Caki2 (cell line): ENCODE measurements at places on chromosomes 2 and 18.

- no peak for DNase-seq
Measured at GRCh38 chr2:150295544-150295943, 191.9 kb downstream of the RND3 start.

DNA sequence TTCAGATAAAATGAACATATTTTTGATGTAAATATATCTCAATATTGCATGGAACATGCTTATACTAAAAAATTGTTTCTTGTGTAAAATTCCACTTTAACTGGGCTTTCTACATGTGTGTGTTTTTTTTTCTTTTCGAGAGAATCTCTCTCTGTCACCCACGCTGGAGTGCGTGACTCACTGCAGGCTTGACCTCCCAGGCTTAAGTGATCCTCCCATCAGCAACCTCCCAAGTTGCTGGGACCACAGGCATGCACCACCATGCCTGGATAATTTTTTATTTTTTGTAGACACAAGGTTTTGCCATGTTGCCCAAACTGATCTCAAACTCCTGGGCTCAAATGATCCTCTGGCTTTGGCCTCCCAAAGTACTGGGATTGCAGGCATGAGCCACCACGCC is 254.6 kb downstream of the LOXHD1 start:
- DNase-seq, result no peak

- DNase-seq, result no peak
Measured at GRCh38 chr2:3492951-3493614, 26.2 kb downstream of the ADI1 start.

- no peak for DNase-seq
Measured at GRCh38 chr2:236250286-236250685, 13.9 kb downstream of the ASB18 start.
